BJ (cell line): ENCODE measurements at places on chromosomes 1 and 21.
A peak's percentile ranks its signal among the peaks of the same experiment; 100 is the strongest.

GRCh38 chr1:225919906-225920305, 4.1 kb downstream of the PYCR2 start:
- peak; percentile 65 for DNase-seq

DNA sequence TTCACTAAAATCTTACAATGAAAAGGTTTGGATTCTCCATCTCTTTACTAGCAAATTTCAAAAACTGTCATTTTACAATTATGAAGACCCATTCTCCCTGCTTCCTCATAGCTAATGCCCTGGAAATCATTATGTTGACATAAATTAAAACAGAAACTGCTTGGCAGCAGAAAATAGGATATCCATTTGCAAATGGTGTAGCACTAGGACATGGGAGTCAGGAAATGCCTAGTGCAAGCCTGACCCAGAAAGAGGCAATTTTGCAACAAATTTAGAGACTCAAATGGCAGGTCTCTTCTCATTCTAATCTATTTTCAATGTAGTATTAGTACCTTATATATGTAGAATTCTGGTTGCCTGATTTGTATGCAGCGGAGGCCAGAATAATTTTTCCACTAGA, 2.2 kb downstream of the GBP5 start:
- no peak for DNase-seq

GRCh38 chr21:26179501-26179900, 8.9 kb upstream of the APP start:
- DNase-seq: no peak

DNA sequence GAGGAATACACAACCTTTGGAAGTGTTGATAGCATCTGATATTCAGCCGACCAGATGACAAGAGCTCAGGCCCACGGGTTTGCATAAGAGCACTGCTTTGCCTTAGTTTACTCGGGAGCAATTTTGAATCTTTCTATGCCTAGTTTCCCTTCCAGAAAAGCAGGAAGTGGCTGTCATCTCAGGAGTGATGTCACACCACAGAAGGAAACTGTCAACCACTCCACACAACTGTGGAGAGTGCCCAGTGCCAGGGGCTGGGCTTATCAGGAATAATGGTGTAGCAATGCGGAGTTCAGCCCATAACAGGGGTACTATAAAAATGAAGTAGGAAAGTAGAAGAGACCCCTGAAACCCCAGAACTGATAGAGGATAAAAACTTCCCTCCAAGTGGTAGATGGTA, 28.4 kb downstream of the NTPCR start:
- DNase-seq: no peak

- DNase-seq: no peak
Observed at GRCh38 chr1:11952455-11953109, 18.1 kb downstream of the PLOD1 start.

DNA sequence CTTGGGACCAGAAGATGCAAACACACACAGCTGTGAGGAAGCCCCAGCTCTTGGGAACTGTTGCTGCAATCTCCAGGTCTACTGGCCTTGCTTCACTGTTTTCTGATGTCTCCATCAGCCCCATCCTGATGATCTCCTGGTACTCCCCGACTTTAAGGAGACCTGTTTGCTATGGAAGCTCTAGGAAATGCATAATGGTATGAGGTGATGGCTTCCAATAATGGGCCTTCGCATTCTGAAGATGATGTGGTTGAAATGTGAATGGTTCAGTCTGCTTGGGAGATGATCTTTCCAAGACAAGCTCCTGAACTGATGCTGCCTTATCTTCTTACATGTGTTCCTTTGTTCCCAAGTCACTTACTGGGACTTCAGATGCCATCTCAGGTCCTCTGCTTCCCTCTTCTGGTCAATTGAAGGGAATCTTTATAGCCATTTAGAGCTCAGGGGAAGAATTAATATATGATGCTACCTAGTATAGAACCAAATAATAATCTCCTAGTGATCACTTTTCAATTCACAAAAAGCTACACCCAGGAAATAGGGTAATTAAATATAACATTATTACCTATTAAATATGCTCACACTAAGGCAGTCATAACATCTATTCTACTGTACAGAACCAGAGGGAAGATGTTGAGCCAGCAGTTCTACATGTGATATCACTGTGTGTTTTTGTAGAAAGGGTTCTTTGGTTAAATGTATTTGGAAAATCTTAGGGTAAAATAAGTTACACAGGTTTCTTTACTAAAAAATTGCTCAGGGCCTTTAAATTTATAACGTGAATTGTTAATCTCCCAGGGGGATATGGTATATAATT, 73.9 kb upstream of the VTCN1 start:
- peak; percentile 26 for DNase-seq

DNA sequence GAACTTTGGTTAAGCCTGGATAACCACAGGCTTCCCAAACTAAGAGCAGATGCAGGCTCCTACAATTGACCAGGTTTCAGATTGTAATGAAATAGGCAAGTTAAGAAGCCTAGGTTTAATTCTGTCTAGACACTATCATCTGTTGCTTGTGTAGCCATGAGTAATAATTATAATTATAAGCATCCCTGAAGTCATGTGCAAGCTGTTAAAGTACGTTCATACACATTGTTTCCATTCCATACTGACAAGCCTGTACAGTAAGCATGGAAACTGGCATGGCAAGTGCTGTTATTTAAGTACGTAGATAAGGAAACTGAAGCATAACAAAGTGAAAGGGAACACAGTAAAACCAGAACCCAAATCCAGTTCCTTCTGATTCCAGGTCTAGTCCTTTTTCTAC, 557.2 kb upstream of the BEND5 start:
- DNase-seq: no peak

DNA sequence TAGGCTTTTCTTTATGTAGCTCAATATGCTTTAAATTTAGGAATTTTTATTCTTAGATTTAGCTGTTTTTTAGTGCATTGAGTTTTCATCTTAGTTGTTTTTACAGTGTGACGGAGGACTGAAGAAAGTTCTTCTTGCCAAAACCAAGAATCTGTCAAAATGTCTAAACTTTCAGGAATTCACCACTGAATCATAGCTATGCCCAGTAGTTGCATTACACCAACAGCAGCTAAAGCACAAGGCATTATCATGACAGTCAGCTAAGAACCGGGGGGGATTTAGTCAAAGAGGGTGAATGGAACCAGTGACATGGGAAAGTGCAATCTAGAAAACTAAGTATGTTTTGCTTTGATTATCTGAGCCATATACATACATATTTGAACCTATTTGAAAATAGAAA, 6.5 kb upstream of the C1orf146 start:
- DNase-seq: no peak

GRCh38 chr1:209652873-209653401, 712 bp upstream of the LAMB3 start:
- no peak for DNase-seq

- DNase-seq: no peak
Observed at GRCh38 chr1:151790940-151791651, 796 bp upstream of the TDRKH start.

DNA sequence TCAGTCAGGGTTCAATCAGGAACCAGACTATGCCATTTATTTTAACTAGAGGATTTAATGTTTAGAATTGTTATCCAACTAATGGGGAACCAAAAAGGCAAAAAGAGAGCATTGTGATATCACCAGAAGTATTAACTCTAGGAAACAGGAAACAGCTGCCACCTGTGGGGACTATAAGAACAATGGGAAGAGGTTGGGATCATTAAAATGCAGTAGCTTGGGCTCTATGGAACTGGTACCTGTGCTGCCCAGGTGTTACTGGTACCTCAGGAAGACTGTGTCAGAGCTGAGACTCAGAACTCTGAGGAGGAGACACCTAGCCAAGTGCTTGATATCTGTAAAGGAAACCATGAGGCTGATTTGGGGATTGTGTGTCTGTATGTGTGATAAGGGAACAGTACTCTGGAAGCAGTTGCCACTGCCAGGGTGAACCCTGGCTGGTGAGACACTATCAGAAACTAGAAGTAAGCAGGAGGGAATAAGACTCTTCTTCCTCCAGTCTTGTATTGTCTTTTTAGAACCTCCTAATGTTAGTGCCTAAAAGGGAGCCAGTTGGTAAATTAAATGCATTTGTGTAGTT, 49.4 kb downstream of the MAN1A2 start:
- DNase-seq: no peak

DNA sequence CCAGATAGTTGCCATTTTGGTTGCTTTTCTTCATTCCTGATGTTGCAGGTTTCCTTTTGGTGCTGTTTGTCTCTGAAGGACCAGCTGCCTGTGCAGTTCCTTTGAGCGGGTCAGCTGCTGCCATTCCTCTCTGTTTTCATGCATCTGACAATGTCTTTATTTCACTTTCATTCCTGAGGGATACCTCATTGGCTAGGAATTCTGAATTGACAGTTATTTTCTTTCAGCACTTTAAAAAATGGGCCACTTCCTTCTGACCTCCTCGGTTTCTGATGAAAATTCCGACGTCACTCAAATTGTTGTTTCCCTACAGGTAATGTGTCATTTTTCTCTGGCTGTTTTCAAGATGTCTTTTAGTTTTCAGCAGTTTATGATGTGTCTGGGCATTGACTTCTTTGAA, 24.8 kb downstream of the CCSAP start:
- no peak for DNase-seq

- DNase-seq: no peak
Observed at GRCh38 chr1:27367160-27367650, 444 bp upstream of the MAP3K6 start.

DNA sequence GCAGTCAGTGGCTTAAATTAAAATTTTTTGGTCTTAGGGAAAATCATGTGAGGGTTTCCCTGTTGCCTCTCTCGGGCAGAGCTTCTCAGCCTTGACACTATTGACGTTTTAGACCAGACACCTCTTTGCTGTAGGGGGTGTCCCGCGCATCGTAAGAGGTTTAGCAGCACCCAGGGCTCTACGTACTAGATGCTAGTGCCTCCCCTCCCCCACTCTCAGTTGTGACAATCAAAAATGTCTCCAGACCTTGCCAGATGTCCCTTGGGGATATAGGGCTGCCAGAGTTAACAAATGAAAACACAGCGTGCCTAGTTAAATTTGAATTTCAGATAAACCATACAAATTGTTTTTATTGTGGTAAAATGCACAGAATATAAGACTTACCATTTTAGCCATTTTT, 293.3 kb downstream of the DISC1 start:
- no peak for DNase-seq

DNA sequence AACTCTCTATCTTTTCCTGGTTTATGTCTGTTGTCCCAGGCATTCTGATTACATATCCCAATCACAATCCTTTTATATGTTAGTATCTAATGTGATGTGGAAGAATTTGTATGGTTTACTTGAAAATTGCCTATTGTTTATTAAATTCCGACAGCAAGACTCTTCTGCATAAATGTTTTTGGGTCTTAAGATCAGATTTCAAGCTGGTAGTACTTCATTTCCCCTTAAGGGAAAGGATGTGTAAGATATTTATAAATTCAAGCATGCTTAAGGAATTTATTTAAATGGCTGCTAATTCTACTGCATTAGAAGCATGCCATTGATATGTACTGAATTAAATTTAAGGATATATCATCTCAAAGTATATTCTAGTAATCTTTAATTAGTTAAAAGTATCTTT, 20.4 kb upstream of the GPR88 start:
- no peak for DNase-seq

DNA sequence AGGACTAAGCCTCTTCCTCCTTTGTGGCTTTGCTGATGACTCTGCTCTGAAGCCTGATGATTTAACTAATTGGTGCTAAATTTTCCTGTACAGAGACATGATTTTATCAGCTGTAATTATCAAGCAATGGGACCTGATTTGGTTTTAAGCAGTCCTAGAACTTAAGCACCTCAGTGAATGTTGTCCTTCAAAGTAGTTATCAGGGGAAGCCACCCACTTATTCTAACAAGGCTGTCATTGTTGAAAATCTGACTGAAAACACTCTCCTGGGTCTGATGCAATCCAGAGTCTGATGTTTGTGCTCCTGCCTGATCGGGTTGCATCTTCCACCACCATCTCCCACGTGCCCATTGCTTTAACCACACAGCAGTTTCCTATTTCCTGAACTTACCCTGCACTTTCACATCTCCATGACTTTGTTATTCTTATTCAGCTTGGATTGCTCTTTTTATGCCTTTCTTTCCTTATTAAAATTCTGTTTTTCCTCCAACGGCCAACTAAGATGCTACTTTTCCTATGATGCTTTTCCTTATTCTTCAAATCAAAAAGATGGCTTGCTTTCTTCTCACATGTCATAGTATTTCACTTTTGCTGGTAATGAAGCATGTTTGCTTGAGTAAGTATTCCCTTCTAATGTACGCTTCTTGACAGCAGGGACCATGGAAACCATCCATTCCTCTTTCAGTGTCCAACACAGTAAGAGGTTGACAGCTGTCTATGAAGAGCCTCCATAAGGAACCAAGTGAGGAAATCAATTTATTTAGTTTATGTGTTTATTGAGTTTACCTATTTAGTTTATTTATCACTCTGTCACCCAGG, 55.0 kb downstream of the S1PR1 start:
- peak; percentile 56 for DNase-seq

DNA sequence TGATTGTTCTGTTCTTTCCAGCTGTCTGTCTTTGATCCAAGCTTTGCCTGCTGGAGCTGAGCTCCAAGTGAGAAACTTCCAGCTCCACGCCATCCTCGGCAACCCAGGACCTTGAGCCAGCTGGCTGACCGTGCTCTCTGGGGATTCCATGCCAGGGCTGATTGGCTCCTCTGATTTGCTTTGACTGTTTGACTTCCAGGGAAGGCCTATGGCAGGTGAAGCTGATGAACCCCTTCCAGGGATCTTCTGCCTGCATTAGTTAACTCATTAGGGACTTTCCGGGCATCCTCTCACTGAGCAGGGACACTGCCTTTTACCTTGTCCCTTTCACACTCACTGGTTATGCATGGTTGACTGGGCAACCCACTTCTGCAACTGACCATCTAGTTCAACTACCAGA, 406.1 kb downstream of the RPS6KC1 start:
- DNase-seq: no peak

DNA sequence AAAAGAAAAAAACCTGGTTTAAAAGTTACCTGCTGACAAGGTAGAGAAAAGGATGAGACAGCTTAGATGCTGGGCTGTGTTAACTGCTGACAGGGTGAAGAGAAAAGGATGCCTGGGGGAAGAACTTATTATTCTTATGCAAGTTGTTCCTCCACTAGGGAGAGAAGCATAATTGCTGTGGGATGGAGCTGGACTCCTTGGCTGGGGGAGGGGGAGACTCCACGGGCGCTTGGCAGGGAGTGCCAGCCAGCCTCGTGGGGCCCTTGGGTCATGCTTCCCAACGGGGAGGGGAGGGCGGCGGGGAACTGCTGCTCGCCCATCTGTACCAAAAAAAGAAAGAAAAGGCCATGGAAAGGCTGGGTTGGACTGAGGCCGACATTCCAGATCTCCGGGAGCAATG, 47.2 kb downstream of the SYCP1 start:
- no peak for DNase-seq

DNA sequence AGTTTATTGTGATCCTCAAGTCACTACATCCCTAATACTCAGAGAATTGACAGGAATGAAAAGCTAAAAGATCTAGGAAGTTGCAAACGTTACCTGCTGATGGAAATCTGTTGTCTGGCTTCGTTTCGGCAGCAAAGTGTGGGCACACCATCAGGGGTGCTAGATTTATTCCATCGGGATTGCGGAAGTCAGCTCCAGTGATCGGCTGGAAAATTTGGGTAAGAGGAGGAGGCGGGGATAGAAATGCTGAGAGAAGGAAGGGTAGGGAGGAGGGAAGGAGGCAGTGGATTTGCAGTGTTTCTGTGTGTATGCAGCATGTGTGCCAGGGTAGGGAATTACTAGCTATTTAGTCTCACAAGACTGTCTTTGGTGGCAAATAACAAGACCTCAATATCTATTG, at the start of gene CTSK:
Gene CTSK (minus strand): TSS at position 140 of the 400 bp plus-strand sequence. CDS start 1,455 bp downstream, outside the sequence.
- no peak for DNase-seq

- DNase-seq: no peak
Observed at GRCh38 chr1:41723786-41724185, 194.9 kb downstream of the HIVEP3 start.
